ENCODE measurements at places on chromosomes 7 and 10.
A peak's percentile ranks its signal among the peaks of the same experiment; 100 is the strongest.

- DNase-seq: no peak
Observed at GRCh38 chr10:17203416-17203815, 1.9 kb upstream of the TRDMT1 start.

DNA sequence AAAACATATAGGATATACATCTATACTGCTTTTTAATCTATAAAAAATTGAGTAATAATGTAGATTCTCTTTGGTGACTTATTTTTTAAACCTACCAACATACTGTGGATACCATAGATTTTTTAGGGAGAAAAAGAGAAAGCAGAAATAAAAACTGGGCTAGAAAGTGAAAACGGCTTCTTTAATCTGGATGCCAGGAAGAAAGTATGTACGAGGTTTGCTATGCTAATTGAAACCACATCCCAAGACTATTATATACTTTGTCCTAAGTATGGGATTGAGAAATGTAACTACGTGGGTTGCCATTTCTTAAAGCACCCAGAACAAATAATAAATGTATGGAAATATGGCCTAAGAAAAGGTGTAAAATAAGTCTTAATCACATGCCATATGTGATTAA lies 129.0 kb upstream of the NFE2L3 start:
- peak; percentile 18 for DNase-seq

DNA sequence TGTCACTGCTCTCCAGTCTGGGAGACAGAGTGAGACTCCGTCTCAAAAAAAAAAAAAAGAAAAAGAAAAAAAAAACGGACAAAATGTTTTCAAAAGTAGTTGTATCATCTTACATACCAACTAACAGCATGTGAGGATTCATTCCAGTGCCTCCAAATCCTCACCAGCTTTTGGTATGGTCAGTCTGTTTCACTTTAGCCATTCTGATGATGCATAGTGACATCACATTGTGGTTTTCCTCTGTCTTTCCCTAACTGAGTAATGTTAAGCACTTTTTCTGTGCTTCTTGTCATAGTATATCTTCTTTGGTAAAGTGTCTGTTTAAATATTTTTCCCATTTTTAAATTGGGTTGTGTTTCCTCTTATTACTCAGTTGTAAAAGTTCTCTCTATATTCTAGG lies 251.4 kb upstream of the CTBP2 start:
- peak; percentile 94 for DNase-seq

DNA sequence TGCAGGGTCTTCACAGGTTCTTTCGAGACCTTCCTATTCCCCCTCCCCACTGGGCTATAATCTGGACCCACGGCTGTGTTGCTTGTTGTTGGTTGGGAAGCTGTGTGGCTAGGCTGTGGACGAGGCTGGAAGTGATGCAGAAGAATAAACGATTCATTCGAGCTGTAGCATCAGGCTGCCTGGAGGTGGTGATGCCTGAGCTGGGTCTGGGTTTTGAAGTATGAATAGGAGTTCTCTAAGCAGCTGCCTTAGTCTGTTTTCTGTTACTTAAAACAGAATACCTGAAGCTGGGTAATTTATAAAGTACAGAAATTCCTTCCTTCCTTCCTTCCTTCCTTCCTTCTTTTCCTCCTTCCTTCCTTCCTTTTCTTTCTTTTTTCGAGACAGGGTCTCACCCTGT lies 126.5 kb upstream of the ZEB1 start:
- no peak for DNase-seq

DNA sequence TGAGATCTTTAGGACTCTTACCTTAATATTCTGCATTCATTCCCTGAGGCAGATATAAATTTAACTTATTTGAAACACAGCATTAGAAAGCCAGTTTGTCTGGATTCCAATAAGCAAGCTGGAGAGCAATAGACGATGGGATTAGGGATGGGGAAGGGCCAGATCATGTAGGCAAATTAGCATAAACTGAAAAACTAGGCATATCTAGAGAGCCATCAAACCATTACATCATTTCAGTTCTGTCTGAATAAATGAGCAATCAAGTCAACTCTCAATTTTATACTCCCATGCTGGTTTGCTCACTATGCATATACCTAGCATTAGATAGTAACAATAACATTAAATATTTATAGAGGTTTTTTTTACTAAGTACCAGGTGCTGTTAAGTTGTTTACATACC lies 583.6 kb upstream of the LRRN3 start:
- DNase-seq: no peak

DNA sequence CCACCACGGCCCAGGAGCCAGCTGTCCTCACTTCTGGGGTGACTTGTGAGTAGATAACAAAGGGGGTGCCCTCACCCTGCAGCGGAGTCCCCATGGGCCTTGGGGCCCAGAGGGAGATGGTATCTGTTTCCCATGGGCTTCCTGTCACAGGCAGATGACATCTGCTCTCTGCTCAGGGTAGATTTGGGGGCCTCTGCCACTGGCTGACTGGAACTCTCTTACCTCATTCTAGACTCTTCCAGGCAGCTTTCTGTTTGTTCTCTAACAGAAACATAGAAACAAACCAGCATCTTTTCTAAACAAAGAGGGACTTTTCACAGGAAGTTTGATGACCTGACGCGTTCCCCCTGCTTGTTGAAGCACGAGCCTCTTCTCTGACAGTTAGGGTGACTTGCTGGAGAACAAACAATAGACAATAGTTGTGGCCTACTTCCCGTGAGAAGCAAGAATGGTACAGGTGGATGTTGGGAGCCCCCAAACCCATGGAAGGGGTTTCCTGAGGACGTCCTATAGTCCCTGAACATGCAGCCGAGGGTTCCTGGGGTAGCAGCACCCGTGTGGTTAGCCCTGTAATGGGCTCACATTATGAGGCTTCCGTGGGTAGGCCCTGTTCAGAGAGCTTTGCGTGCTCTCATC lies 61.6 kb downstream of the GRK5 start:
- no peak for DNase-seq

DNA sequence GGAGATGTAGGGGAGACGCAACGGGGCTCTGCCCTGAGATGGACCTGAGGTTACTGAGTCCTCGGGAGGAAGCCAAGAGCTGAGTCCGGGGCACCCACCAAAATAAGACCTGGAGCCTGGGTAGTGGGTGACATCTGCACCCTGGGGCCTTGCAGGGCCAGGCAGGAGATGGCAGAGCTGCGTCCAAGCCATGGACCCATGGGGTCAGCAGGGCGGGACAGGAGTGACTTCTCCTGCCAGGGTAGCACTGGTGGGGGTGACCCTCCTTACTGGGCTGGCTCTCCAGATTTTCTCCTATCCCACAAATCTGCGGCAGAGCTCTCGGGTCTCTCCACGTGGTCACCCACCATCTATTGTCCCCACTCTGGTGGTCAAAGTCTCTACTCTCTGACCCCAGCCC lies 2.1 kb downstream of the GHRHR start:
- DNase-seq: no peak

DNA sequence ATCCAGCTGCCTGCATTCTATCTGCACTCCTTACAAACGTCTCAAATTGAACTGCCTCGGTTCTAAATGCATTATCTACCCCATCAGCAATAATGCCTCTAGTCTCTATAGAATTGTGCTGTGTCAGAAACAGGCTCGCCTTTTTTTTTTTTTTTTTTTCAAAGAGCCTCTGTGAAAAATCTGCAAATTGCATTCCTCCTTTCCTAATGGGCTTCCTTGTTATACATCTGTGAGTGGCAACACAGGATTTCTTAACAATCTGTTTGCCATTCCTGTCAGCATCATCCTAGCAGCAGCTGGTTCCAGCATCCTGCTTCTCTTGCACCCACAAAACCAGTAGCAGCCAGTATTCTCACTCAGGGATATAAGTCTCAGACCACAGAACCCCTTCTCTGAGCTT lies 413.5 kb upstream of the SEMA3D start:
- DNase-seq: peak; percentile 60

DNA sequence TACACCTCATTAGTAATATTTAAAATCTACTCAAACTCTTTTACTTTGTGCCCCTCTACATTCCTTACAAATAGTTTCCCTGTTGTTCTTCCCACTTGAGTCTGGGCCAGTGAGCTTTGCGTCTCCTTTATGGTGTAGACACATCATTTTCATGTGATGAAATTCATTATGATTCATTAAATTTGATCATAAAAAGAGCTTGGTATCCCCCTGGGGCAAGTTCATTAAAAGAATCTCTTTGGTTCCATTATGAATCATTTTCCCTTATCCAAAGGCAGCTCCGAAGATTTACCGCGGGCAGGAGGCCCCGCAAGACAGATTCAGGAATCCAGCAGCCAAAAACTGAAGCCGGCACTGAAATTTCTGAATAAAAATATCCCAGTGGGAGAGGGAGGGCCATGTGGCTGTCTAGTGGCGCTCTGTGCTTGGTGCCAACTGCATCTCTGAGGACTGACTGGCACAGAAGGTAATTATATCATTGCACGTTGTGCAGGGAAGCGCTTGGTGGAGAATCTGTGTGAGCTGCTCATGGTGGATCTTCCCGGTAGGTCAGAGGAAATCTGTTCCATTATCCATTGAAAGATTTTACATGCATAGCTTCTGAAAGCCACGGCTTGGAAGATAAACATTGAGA lies 151.4 kb upstream of the PITRM1 start:
- peak; percentile 87 for DNase-seq

GRCh38 chr10:30835146-30835545 lies 196.5 kb downstream of the ZNF438 start:
- DNase-seq: no peak

- DNase-seq: no peak
Observed at GRCh38 chr10:62657244-62657835, 147.2 kb upstream of the ADO start.

- no peak for DNase-seq
Observed at GRCh38 chr10:57014758-57015157, 653.7 kb upstream of the ZWINT start.

GRCh38 chr7:116968631-116969030 lies 15.3 kb downstream of the ST7 start:
- no peak for DNase-seq

DNA sequence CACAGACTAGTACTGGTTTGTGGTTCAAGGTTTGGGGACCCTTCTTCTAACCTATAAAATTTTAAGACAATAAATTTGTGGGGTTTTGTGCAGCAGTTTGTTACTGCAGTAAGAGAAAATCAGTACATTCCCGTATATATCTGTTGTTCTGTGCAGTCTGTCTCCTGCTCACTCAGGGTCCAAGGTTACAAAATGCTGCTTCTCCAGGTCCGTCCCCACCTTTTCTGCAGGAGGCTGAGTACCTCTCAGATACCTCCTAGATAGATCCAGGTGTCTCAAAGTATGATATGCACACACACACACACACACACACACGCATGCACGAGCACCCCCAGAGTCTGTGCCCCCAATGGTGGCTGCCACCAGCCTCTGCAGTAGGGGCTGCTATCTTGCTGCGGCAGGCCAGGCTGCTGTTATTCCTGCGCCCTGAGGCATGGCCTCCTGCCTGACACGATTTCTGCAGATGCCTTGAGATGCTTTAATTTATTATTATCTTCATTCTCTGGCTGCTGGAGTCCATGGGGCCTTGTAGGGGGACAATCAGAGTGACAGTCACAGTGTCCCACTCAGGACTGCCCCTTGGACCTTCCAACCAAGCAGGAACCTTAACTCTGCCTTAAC lies 25.2 kb upstream of the ASL start:
- DNase-seq: no peak

DNA sequence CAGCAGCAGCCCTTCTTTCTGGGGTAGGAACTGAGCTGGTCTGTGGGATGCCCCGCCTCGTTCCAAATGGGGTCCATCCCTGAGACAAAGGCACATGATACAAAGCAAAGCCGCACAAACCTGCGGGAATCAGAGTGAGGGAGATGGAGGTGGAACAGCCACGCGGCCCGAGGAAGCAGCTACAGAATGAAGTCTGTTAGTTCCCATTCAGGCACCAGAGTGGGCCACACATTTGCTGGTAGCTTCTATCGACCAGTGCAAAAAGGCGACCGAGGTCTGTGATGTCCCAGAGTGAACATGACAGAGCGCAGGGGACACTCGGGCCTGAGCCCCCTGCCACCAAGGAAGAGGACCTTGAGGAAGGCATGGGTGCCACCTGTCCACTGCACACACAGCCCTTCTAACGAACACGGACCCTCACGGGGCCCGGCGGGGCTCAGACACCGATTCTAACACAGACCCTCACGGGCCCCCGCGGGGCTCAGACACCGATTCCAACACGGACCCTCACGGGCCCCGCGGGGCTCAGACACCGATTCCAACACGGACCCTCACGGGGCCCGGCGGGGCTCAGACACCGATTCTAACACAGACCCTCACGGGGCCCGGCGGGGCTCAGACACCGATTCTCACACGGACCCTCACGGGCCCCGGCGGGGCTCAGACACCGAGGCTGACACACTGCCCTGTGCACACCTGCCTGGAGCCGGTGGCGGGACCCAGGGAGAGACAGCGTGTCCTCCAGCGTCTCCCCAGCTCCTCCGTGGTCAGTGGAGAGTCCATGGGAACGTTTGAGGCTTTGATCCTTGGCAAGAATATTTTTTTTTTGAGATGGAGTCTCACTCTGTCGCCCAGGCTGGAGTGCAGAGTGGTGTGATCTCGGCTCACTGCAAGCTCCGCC lies 32.8 kb upstream of the FAM20C start:
- DNase-seq: no peak

DNA sequence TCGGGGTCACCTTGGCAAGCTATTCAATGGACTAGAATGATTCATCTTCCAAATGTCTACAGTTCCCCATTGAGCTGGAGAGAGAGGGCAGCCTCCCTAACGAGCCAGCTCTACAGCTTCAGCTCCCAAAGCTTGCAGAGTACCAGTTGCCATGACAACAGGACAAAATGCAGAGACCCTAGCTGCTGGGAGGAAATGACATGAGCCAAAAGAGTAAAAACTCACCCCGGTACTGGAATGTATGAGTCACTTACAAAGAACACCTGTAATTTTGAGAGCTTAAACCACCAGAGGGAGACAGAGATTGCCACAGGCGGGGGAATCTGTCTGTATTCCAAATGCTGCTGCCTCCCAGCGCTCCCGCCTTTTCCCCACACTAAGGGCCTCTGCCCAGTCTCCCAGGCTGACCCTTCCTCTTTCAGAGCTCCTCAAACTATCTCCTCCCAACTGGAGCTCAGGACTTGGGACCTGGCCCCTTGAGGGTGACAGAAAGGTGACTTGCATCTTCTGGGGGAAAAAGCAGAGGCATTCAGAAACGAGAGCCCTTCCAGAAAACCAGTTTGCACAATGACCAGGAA lies 95.5 kb downstream of the CUL2 start:
- peak; percentile 86 for DNase-seq

DNA sequence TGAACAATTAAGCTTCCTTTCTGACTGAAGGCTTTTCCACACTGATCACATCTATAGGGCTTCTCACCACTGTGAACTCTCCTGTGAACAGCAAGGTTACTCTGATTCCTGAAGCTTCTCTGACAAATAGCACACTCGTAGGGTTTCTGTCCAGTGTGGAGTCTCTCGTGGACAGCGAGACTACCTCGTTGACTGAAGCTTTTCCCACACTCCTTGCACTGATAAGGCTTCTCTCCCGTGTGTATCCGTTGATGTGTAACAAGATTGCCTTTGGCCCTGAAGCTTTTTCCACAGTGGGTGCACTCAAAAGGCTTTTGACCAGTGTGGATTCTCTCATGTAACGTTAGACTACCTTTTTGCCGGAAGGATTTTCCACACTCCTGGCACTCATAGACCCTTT lies 4.4 kb downstream of the ZNF32 start:
- DNase-seq: no peak

- peak; percentile 88 for DNase-seq
Observed at GRCh38 chr7:44639671-44640321, 33.4 kb downstream of the OGDH start.
